ENCODE measurements at places on chromosomes 6 and 20.

GRCh38 chr20:36319356-36320260, 13.5 kb downstream of the DLGAP4 start:
- peak; percentile 25 for DNase-seq

DNA sequence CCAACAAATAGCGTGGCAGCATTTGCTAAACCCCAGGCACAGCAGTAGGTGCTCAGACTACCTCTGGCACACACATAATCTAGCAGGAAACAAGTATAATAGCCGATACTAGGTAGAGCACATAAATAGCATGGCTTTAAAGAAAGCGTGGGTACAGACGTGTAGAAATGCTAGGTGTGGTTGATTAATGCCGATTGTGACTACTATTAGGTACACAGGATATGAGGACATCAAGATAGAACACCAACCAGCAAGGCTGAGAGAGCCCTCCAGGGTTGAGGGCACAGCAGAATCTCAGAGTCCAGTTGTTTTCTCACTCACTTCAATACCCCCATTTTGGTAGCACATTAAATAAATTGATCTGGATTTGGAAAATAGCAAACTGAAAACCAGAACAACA, 100.5 kb downstream of the PKHD1 start:
- no peak for DNase-seq

GRCh38 chr6:112231594-112232060, 22.7 kb downstream of the LAMA4 start:
- no peak for DNase-seq

DNA sequence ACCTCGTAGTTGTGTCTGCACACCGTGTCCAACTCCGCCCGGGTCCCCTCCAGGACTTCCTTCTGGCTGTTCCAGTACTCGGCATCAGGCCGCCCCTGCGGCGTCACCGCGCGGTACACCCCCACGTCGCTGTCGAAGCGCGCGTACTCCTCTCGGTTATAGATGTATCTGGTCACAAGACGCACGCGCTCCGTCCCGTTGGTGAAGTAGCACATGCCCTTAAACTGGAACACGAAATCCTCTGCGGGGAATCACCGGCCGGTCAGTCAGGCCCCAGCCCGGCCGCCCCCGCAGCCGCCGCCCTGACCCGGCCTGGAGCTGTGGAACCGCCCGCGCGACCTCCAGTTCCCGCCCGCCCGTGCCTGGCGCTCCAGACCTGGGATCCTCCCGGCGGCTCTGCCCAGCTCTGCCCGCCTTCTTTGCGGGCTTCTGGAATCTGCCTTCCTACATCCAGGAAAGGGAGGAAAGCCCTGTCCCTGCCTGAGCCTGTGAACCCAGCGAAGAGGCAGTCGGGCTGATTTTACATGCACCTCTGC, 1.6 kb downstream of the HLA-DQB1 start:
- no peak for DNase-seq

- no peak for DNase-seq
These were observed 26.1 kb upstream of the TBC1D7 start for GRCh38 chr6:13354331-13355042.

DNA sequence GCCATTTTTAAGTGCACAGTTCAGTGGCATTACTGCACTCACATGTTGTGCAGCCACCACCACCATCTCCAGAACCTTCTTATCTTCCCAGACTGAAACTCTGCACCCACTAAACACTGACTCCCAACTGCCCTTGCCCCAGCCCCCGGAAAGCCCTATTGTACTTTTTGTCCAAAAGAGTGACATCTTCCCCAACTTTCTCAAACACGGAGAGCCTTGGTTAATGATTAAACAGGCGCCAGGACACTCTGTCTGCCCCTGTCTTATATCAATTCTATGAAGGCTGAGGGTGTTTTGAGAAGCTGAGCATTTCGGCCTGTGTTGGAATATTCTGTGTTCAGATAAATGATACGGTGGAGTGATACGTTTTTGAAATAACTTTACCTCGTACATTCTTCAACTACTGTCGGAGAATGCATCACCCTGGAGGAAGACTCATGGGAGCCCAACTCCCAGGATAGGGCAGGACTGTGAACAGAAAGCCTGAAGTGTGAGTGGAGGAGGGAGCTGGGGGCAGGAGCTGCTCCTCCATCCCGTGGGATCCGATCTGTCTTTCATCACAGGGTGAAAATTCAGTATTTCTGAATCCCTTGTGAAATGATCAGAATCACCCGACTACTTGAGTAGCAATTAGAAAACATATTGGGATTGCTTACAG, 68.7 kb upstream of the FOXC1 start:
- no peak for DNase-seq

DNA sequence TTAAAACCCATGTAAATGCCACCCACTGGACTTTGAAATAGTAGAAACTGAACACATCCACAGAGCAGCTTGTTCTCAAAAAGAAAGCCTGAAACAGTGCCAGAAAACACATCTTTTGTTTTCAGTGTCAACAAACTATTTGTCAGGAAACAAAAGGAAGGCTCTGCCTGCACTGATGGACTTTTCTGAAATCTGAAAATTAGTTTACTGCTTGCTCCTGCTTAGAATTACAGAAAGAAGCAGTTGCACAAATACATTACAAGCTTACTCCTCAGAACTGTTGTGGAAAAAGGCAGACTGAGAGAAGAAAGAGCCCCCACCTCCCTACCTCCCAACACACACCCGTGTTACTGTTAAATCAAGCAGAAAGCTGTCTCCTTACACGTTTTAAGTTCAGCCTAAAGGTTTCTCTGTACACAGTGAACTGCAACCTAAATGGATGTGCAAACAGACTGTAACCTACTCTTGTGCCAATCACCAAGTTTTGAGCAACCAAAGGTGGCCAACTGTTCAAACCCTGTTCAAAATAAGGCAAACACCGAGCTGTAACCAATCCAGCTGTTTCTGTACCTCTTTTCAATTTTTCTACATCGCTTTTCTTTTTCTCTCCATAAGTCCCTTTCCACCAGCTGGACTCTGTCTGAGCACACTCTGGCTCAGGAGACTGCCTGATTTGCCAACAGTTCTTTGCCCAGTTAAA, 43.7 kb downstream of the FRK start:
- peak; percentile 45 for DNase-seq

GRCh38 chr6:14863902-14864850, 381.7 kb upstream of the JARID2 start:
- no peak for DNase-seq
